ENCODE measurements at places on chromosomes 16 and 17.
A peak's percentile ranks its signal among the peaks of the same experiment; 100 is the strongest.

GRCh38 chr16:81550432-81550808 is 105.8 kb downstream of the CMIP start:
- no peak for DNase-seq

- DNase-seq = no peak
These were observed 2.0 kb upstream of the GRIN2C start for GRCh38 chr17:74861662-74862107.

- no peak for DNase-seq
These were observed 296.5 kb upstream of the MAF start for GRCh38 chr16:79897104-79897452.

DNA sequence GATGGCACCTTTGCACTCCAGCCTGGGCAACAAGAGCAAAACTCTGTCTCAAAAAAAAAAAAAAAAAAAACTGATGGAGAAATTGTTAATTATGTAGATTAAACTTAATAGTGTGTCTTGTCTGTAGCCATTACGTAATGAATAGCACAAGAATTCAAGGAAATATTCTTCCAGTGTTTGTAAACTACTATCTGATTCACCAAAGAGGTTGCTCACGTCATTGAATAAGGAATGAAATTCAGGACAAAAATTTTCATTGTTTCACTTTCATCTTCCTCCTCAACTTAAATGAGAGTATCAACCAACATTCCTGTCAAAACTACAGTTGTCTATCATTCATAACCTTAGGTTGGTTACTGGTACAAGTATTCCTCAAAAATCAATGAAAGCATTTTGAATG is 30.7 kb upstream of the MYO18A start:
- no peak for DNase-seq

GRCh38 chr17:33292201-33292980 is 704 bp downstream of the ASIC2 start:
- DNase-seq = peak; percentile 31

GRCh38 chr17:12927541-12928425 is 90.0 kb downstream of the ELAC2 start:
- DNase-seq = no peak

GRCh38 chr16:27224271-27224737 is 21.0 kb downstream of the KDM8 start:
- DNase-seq = no peak

DNA sequence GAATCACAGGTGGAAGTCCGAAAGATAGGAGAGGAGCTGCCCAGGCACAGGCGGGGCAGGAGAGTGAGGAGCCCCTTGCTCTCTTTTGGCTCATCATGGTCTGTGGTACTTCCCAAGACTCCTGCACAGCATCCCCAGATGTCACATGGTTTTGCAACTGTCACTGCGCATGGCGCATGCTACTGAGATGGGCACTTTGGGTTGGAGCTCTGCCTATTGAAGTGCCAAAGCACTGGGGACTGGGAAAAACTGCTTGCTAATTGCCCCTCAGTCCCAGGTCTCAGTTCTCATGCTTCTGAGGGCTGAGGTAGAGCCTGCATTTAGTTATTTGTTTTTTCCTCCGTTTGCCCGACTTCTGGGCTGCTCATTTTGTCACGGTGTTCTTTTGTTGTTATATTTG is 156.8 kb upstream of the CDH13 start:
- no peak for DNase-seq

GRCh38 chr17:78864117-78864516 is 23.5 kb upstream of the USP36 start:
- DNase-seq = no peak

DNA sequence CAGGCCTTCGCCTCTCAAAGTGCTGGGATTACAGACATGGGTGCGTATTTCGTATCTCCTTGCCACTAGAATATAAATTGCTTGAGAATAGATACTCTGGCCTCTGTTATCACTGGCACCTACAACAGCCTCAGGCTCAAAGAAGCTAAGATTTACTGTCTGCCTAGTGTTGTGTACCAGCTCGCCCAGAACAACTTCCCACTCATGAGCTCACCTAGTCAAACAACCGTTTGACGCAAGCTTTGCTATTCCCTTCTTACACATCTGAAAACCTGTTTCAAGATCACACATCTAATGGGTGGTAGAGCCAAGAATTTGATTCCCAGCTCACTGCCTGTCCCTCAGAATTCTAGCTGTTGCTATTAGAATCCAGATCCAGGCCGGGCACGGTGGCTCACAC is 24.4 kb downstream of the MIS12 start:
- DNase-seq = no peak

DNA sequence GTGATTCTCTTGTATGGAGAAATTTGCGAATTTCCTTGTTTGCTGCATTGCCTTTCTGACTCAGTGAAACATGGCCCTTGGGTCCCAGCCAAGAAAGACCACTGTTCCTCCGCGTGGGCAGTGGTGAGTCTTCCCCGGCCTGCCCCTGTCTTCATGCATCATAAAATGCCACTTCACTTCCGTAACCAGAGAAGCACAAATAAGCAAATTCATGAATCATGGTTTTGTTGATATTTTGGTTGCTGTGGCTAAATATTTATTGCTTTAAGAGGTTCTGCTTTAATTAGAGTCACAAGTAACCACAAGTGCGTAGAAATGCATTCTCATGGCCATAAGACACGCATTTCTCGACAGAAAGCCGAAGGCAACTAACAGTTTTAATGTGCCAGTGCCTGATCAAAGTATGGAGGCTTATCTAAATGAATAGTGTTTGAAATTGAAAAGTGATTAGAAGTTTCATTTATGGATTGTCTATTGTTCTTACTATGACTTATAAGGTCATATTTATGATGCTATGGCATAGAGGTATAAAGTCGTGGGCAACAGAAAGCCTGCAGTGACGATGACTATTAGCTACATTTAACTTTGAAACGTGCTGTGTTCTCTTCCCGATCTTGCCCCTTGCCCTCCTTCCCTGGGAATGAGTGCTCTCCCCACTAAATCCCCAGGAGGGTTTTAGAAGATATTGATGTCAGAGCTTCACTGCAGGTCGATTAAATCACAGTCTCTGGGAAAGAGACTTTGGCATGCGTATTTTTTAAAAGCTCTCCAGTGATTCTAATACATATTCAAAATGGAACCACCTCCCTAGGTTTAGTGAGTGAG is 76.0 kb downstream of the WIPI1 start:
- no peak for DNase-seq

DNA sequence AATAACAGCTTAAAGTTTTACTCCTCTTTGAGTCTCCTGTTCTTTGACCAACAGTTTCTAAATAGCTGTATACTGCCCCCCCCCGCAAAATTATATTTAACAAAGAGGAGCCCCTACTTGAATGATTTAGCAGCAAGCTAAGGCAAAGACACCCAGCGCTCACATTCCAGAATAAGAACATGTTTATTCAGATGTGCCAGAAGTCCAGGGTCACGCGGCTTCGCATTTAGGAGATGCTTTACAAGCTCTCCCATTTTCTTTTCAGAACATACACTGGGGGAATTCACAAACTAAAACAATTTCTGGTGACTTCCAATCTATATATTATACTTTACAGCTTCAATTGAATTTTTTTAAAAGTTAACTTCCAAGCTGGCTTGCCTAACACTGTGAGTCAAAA is 5.3 kb downstream of the PLD6 start:
- no peak for DNase-seq
